ENCODE measurements at places on chromosomes 1 and 21.

DNA sequence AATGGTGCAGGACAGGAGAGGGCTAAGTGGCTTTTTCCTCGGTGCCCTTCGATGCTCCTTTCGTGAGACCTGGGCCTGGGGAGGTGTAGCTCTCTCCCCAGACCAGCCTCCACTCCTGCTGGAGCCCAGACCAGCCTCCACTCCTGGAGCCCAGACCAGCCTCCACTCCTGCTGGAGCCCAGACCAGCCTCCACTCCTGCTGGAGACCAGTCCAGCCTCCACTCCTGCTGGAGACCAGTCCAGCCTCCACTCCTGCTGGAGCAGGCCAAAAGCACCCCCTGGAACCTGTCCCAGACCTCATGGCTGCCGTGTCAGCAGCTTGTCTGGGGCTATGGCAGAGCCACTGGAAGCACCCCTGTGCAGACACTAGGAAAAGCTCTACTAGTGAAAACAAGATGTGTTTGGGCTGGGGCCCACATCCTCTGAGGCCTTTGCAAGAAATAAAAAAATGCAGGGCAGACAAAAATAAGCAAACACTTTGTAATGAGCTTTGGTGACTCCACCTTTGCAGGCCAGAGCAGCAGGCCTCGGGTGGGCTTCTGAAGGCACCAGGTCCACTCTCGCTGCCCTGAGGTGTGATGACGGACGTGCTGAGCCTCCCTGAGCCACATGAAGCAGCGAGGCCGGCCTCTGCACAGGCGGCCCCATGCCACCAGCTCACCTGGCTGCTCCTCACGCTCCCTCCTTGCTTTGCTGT is 116.0 kb upstream of the IFFO2 start:
- DNase-seq, result no peak

GRCh38 chr1:110242731-110243130 is 32.6 kb downstream of the KCNC4 start:
- no peak for DNase-seq

DNA sequence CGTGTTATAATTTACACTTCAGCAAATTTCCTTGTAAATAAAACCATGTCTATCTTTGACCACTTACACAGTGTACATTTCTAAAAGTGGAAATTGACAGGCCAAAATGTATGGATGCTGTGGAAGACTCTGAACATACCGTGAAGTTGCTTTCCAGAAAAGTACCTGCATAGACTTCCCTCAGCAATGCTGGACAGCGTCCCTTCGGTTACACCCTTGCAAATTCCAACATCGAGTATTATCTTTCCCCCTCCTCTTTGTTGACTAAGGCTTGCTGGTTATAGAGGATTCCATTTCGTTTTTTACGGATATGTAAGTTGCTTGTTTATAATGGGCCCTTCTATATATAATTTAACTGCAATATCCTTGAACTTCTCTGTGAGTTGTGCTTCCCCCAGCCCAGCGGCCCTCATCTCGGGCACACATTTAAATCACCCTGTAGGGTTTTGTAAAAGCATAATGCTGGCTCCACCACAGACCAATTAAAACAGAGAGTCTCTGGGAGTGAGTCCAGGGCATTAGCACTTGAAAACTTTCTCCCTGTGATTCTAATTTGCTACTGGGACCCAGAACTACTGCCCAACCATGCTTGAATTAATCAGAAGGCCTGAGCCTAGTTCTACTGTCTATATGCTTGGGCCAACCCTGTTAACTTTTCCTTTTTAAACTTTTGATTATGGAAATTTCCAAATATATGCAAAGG is 230.3 kb downstream of the GRIK3 start:
- DNase-seq, result no peak

GRCh38 chr1:153387001-153387400 is 3.9 kb downstream of the S100A8 start:
- no peak for DNase-seq

GRCh38 chr1:30325085-30325935 is 398.1 kb downstream of the MATN1 start:
- no peak for DNase-seq

GRCh38 chr1:99107680-99108079 is 103.0 kb upstream of the PLPPR5 start:
- no peak for DNase-seq

- no peak for DNase-seq
Measured at GRCh38 chr1:19557609-19558051, 72.3 kb upstream of the CAPZB start.

GRCh38 chr1:11237356-11237755 is 25.0 kb downstream of the MTOR start:
- no peak for DNase-seq

GRCh38 chr1:91753878-91754277 is 132.1 kb downstream of the TGFBR3 start:
- DNase-seq, result no peak

GRCh38 chr1:21783679-21784603 is 992 bp upstream of the USP48 start:
- DNase-seq, result no peak

DNA sequence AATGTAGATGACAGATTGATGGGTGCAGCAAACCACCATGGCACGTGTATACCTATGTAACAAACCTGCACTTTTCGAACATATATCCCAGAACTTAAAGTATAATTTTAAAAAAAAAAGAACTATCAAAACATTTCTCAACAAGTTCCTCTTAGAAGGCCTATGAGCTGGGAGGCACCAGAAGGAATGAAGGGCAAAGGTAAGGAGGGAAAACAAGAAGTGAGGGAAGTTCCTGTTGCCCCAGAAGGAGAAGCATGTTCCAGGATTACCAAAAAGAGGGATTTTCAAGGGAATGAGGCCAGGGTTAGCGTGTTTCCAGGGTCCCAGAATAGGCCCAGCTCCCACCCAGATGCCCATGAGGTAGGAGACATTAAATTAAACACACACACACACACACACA is 361.0 kb downstream of the SETD4 start:
- no peak for DNase-seq

GRCh38 chr1:202586018-202586821 is 124.0 kb downstream of the SYT2 start:
- DNase-seq, result no peak

DNA sequence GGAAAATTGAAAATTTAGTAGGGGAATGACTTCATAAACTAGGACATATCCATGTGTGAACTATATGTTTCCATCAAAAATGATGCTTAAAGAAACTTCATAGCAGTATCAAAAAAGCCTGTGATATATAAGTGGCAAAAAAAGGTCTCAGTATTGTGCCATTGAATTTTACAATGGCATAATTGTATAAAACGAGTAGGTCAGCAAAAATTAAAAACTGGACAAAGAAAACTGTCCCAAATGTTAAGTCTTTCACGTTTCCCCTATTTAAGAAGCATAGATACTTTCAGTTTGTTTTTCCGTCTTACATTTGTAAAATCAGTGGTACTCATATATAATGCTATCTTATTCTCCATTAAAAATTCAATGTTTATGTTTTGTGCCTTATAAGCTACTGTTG is 43.2 kb downstream of the LRRC8B start:
- no peak for DNase-seq

- DNase-seq, result no peak
Measured at GRCh38 chr1:220812308-220812707, 25.6 kb downstream of the MTARC1 start.

GRCh38 chr1:205348554-205349487 is 7.9 kb downstream of the KLHDC8A start:
- no peak for DNase-seq

DNA sequence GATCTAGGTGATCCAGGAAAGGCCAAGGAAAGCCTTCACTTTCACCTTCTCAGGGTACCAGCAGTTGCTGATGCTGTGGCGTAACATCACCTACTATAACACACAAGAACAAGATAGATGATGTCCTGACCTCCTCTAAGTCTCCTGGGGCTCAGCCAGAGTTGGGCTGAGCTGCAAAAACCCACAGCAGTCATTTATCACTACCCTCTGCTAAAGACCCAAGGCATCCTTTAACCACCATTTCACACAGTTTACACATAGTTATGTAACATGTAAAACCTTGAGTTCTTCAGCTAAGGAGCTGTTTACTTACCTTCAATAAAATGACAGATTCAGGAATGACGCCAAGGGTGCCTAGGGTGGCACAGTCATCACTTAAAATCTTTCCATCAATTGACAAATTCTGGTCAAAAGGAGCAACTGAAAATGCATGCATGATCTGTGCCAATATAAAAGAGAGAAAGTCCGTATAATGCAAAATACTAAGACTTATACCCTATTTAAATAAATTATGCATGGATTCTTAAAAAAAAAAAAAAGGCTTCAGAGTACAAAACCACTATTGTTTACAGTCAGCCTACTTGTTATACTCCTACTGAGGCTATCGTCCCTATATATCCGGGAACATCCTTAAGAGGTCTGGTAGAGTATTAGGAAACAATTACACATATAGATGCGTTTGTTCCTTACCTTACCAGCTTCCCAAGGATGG is 20.7 kb upstream of the RAP1GAP start:
- no peak for DNase-seq

GRCh38 chr1:1852619-1853414 is 38.1 kb downstream of the GNB1 start:
- no peak for DNase-seq

Measured in stimulated activated naive CD8-positive, alpha-beta T cell treated with anti-CD3 and anti-CD28 coated beads, Interleukin-15, Interleukin-2, amounts not matched to agents 100 U/mL and 50 U/mL, for 24 hours (primary cell).